ENCODE measurements at places on chromosomes 1 and 21.
A peak's percentile ranks its signal among the peaks of the same experiment; 100 is the strongest.

DNA sequence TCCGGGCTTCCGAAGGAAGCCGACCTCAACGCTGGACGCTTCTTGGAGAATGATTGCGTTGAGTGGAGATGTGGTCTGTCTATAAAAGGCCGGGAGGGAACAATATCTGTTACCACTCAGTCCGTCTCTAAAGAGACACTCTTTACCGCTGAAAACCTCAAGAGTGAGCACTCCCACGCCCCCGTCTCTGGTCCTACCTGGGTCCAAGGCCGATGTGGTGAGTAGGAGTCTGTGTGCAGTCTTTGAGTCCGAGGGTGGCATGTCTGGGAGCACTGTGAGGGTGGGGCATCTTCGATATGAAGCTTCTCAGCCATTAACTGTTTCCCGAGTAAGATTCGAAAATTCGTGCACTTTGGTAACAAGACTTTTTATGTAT is 576 bp downstream of the ZFP69 start:
- no peak for DNase-seq

DNA sequence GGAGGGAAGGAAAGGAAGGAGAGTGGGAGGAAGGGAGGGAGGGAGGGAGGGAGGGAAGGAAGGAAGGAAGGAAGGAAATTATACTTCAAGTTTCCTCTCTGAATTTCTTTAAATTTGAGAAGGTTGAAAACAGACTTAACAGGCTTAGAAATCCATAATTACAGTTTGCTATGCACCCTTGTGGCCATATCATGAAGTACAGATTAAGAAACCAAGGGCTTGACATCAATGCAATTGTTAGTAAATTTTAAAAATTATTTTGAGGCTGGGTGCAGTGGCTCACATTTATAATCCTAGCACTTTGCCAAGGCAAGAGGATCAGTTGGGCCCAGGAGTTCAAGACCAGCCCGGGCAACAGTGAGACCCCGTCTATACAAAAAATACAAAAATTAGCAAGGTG is 14.4 kb downstream of the ANP32E start:
- no peak for DNase-seq

DNA sequence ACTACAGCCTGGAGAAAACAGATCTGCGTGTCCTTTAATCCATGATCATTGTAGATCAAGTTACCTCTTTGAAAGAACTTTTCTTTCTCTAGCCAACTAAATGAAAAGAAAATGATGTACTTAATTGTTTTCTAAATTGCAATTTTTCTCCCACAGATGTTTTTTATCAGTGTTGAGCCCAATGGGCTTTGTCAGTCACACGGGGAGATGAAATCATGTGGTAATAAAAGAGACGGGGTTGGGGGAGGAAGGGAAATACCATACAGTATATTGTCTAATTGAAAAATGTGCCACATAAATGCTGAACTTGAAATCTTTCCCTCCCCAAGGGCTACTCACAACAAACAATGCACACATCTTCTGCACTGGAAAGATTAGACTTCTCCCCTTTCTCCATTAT is 58.4 kb downstream of the NTMT2 start:
- DNase-seq, result peak; percentile 30

DNA sequence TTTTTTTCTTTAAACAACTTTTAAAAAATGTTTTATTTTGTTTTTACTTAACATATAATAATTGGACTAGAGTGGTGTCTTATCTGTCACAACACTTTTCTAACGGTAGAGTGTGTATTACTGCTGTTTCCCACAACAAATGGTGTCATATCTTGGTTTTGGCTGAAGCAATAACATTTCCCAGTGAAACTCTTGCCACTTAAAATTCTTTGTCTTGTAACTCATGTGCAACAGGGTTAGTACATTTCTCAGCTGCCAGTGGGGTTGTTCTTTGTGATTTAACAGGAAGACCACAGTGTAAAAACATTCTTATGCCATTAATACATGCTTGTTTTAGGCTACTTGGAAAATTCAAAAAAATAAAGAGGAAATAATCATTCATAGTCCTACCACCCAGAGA is 43.5 kb downstream of the ALPL start:
- no peak for DNase-seq

- DNase-seq, result no peak
These were observed 36.7 kb downstream of the NPHP4 start for GRCh38 chr1:5955479-5955977.

- peak; percentile 58 for DNase-seq
These were observed 408 bp downstream of the LMO4 start for GRCh38 chr1:87329051-87329525.

GRCh38 chr1:99650773-99651437 is 5.0 kb downstream of the PALMD start:
- DNase-seq, result no peak

GRCh38 chr1:159161001-159161718 is 10.3 kb upstream of the CADM3 start:
- DNase-seq, result peak; percentile 46

DNA sequence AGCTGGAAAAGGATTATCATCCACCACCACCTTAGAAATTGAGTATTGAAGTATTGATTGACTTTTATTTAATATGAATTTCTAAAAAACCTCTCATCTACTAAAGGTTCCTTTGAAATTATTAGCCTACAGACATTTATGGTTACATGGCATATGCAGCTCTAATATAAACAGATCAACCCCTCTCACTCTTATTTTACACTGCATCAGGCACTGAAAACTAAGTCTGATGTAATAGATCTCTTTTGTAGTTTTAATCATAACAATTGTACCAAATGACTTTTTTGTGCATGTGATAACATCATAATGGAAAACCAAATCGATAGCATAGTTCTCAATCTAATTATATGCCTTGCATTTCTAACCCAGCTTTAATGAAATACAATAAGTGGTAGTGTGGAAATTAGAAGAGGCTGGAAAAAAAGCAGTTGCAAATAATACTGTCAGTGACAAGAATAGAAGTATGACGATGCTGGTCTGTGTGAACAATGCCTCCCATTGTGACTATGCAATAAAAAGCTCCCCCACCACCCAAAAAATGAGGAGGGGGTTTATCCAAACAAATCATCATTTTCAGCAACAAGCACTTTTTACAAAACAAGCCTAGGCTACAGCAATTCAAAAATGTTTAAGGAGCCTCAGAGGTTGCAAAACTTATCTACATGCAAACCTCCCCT is 426.5 kb upstream of the NFIA start:
- DNase-seq, result no peak

- DNase-seq, result no peak
These were observed 36.5 kb downstream of the PLA2G4A start for GRCh38 chr1:186865253-186865652.

Measured in renal pelvis (tissue), 12 donors.